Stimulated activated naive B cell treated with anti-CD40 and anti-IgM and Interleukin-4, amounts not matched to agents 10 μg/mL and 1 μg/mL and 100 μg/mL, for 72 hours (primary cell): ENCODE measurements at places on chromosomes 13 and 19.

- no peak for DNase-seq
Observed at GRCh38 chr13:101757446-101758039, 305.1 kb downstream of the ITGBL1 start.

DNA sequence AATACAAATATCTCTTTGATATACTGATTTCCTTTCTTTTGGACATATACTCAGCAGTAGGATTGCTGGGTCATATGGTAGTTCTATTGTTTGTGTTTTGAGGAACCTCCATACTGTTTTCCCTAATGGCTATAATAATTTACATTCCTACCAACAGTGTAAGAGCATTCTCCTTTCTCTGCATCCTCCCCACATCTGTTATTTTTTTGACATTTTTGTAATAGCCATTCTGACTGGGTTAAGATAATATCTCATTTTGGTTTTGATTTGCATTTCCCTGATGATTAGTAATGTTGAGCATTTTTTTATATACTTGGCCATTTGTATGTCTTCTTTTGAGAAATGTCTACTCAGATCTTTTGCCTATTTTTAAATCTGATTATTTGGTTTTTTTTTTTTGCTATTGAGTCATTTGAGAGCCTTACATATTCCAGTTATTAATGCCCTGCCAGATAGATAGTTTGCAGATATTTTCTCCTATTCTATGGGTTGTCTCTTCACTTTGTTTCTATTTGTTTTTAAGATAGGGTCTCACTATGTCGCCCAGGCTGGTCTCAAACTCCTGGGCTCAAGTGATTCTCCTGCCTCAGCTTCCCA is 95.7 kb downstream of the FNDC3A start:
- no peak for DNase-seq

GRCh38 chr19:15701757-15702533 is 25.9 kb upstream of the OR10H2 start:
- DNase-seq = no peak

DNA sequence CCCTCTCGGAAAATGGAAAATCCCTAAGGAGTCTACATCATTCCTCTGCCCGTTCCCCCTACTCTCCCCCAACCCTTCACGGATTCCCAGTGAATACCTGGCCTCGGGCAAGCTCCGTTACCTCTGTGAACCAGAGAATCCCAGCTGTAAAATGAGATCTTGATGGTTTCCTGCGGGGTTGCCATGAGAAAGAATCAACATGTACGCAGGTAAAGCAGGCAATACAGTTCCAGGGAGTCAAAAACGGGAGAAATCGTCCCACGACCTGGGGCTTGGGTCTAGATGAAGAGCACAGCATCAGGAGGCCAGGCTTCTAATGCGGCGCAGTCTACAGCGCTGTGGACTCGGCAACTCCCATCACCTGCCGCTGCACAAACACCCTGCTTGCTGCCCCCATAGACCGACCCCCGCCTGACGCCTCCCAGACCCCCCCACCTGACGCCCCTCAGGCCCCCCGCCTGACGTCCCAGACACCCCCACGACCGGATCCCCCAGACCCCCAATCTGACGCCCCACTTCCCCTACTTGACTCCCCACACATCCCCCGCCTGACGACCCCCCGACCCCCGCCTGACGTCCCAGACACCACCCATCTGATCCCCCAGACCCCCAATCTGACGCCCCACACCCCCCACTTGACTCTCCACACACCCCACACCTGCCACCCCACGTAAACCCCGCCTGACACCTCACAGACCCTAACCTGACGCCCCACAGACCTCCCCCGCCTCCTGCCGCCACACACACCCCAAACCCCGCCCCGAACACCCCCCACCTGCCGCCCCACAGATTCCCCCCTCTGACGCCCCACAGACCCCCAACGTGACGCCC is 680 bp downstream of the LIG4 start:
- no peak for DNase-seq

DNA sequence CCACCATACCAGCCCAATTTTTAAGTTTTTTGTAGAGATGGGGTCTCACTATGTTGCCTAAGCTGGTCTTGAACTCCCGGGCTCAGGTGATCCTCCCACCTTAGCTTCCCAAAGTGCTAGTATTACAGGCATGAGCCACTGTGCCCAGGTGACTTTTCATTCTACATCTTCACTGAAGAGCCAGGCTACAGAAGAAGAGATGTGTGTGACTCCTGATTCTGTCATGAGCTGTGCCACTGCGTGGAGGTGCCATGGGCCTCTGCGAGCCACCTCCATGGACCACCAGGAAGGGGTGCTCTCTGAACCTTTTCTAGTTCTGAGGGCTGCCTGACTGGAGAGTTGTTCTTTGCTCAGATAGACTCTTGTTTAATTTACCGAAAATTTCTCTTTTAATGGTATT is 56.6 kb upstream of the RANBP3 start:
- DNase-seq = no peak

GRCh38 chr19:4327252-4327876 is 11.3 kb downstream of the STAP2 start:
- peak; percentile 68 for DNase-seq

GRCh38 chr13:91058066-91058465 is 289.4 kb upstream of the MIR17HG start:
- no peak for DNase-seq

DNA sequence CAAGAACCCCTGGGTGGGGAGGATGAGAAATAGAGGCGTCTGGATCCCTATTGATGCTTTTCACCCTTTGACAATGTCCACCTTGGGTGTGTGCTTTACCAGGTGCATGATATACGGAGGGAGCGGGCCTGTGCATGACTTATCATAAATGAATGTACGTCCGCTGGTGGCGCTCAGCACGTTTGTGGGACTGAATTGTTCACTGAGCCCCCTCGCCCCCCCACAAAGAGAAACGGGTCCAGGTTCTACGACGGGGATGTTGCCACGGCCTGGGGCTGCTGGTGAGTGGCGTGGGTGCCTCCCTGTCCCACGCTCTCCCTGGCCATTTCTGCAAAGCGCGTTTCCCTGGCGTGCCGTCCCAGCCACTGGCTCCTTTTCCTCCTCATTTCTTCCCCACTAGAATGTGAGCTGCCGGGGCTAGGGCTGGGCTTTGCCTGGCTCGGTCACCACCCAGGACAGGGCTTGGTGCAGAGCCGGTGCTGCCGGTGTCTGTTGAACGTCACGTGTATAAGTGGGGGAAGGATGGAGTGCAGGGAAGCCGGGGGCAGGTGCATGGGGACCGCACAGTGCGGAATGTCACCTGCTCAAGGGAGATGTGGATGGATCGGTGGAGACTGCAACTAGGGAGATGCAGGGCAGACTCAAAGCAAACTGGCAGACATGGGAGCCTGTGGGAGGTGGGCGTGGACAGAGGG is 21.6 kb downstream of the LRRC4B start:
- DNase-seq = no peak

GRCh38 chr19:41408256-41408655 is 10.6 kb downstream of the BCKDHA start:
- DNase-seq = no peak

GRCh38 chr19:27851002-27851481 is 1361.9 kb downstream of the UQCRFS1 start:
- no peak for DNase-seq

GRCh38 chr19:3669082-3669946 is 31.0 kb downstream of the PIP5K1C start:
- no peak for DNase-seq

GRCh38 chr19:29499261-29499920 is 26.4 kb upstream of the VSTM2B start:
- no peak for DNase-seq

GRCh38 chr13:40143559-40143958 is 488.1 kb downstream of the COG6 start:
- no peak for DNase-seq

GRCh38 chr19:17021793-17022590 is 4.6 kb downstream of the CPAMD8 start:
- no peak for DNase-seq

DNA sequence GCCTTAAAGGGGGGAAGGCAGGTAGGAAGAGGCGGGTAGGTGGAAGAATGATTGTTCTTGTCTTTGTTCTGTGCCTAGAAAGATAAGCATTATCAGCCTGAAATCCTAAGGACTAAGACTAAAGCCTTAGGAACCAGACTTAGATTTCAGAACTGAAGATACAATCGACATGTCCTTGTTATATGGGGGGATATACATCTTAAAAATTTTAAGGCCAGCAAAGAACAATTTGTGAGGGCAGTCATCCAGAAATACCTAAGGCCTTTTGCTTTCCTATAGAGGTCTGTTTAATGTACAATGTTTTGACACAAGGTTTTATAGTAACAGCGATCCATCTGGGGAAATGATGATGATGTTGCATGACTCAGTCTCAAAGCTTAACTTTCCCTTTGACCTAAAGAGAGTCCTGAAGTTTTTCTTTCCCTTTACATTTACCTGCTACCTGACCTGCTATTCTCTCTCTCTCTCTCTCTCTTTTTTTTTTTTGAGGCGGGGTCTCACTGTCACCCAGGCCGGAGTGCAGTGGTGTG is 20.2 kb upstream of the CEACAM6 start:
- DNase-seq = no peak

GRCh38 chr13:98141509-98142379 is 1.1 kb upstream of the FARP1 start:
- DNase-seq = no peak

GRCh38 chr13:33127009-33127551 is 110.9 kb downstream of the KL start:
- DNase-seq = no peak

GRCh38 chr19:11226716-11227166 is 12.7 kb upstream of the ANGPTL8 start:
- DNase-seq = no peak

DNA sequence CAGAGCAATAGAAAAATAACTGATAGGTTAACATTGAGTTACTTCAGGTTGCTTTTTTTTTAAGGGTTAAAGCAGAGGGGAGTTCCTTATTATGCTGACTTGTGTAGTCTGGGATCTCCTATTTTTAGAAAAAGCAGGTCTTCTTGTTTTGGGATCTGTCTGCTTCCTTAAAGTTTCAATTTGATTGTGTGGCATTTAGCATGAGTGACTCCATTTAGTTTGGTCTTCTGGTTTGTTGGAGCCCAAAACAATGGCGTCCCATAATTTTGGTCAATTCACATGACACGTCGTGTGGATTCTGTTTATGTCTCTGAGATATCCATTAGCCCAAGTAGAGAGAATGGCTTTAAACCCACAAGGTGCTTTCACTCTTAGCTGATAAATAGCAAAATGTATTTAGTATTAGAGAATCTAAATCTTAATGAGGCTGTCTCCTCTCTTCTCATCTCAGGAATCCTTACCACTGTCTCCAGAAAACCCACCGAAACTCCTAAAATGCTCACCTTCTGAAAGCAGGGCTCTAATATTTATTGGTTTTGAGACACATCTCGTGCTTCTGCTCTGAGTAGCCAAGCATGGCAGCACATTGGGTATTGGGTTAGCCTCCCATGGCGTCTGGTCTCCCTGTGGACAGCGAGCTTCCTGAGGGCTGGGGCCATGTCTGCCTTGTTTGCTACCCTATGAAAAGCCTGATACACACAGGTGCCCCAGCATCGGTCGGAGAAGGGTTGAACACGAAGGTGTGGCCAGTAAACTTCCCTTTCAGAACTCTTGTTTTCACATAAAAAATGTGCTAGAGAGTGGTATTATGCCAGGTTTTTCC is 67.2 kb upstream of the GPR183 start:
- DNase-seq = peak; percentile 54

- no peak for DNase-seq
Observed at GRCh38 chr13:87120476-87120875, 550.7 kb upstream of the SLITRK5 start.

- DNase-seq = no peak
Observed at GRCh38 chr13:51801631-51802099, 2.3 kb downstream of the DHRS12 start.

- DNase-seq = peak; percentile 34
Observed at GRCh38 chr19:19134687-19135158, 3.6 kb downstream of the TMEM161A start.

GRCh38 chr19:4980838-4981680 is 12.1 kb downstream of the KDM4B start:
- DNase-seq = no peak

GRCh38 chr13:50348371-50348770 is 333.1 kb downstream of the KCNRG start:
- DNase-seq = no peak

DNA sequence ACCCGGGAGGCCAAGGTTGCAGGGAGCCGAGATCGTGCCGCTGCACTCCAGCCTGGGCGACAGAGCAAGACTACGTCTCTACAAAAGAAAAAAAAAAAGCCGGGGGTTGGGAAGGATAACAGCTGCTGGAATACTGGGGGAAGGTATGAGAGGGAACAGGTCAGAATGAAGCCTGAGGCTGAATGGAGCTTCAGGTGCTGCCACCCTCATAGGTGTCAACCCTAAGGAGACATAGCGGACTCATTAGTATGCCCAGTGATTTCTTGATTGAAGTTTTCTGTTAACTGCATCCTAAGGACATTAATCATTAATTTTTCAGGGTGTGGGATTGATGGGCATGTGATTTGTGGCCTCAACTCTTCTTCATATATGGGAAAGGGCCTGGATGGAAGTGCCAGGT is 6.0 kb downstream of the SMARCA4 start:
- no peak for DNase-seq

- DNase-seq = no peak
Observed at GRCh38 chr13:105678072-105678471, 857.4 kb downstream of the EFNB2 start.

DNA sequence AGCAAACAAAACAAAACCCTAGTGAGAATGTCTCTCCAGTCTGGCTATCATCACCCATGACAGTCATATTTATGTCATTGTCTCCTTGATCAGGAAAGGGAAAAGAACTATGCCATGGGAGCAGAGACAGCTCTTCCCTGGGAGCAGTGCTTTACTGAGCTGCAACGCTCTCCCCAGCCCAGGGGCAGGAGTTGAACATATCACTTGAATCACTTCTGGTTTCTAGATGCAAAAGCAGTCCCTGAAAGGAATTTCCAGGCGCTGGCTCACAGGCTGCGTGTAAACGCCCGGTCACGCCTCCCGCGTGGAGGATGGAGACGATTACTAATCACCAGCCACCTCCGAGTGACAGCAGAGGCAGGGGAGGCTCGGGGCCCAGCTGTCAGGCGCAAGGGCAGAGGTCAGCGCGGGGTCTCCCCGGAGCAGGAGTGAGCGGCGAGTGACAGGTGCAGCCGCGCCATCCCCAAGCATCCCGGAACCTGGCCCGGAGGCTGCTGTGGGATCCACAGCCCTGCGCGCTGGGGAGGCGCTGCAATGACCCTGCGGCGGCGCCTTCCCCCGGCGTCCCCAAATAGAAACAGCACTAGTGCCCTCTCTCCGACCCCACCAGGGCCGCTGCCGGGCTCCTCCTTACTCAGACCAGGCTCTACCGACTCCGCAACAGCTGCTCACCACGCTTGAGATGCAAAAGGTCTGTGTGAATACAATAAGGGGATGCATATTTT is 23.5 kb upstream of the DCLK1 start:
- no peak for DNase-seq

DNA sequence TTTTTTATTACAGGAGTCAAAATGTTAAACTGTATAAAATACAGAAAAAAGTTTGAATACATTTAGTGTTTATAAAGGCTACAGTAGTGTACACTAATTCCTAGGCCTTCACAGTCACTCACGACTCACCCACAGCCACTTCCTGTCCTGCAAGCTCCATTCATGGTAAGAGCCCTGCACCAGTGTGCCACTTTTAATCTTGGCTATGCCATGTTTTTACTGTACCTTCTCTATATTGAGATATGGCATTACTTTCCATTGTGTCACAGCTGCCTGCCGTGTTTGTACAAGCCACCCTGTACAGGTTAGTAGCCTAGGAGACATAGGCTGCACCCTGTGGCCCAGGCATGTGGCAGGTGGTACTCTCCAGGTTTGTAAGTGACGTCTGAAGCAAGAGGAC is 32.1 kb downstream of the C1QTNF9 start:
- DNase-seq = no peak
